ENCODE measurements at places on chromosomes 13 and 19.

DNA sequence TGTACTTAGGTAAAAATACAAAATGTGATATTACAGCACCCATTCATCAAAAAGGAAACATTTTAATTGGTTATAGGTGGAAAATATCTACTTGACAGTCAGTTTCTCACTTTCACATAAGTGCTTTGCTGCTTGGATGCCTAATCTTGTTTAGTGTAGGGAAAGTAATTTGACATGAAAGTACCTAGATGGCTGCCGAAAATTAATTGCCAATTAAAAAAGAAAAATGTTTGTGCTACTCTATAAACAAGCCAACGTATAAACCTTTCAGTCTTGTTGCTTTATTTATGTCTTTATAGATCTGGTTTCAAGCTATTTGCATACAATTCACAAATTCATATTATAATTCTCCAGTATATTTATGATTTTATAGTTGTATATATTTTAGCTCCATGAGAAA is 729.9 kb downstream of the DACH1 start:
- DNase-seq = no peak

DNA sequence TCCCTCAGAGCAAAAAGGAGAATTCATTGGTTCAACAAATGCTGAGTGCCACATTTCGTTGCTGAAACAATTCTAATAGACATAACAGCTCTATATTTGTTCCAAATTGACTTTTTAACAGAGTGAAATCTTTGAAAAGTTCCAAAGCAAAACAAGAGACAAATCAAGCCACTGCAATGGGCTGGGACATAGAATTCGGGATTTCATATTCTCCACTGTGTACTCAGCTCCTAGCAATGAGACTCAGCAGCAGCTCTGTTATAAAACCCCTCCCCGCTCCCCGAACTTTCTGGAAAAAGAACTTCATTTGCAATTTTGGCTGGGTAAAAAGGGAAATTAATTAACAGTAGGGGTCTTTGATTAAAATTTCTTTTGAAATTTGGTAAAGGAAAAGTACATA is 11.3 kb downstream of the RFX2 start:
- DNase-seq = no peak

- DNase-seq = peak; percentile 55
Measured at GRCh38 chr13:42396501-42396900, 124.5 kb downstream of the AKAP11 start.

DNA sequence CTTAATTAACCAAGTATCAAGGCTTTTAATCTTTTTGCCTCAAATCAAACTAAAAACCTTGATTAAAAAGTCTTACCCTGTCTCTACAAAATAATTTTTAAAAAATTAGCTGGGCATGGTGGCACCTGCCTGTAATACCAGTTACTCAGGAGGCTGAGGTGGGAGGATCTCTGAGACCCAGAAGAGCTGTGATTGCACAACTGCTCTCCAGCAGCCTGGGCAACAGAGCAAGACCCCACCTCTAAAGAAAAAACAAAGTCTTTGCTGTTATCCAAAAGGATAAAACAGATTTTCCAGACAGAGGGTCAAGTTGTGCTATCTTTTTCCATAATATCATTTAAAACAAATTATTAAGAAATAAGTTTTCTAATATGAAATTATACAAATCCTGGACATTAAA is 26.8 kb upstream of the CEBPG start:
- no peak for DNase-seq

DNA sequence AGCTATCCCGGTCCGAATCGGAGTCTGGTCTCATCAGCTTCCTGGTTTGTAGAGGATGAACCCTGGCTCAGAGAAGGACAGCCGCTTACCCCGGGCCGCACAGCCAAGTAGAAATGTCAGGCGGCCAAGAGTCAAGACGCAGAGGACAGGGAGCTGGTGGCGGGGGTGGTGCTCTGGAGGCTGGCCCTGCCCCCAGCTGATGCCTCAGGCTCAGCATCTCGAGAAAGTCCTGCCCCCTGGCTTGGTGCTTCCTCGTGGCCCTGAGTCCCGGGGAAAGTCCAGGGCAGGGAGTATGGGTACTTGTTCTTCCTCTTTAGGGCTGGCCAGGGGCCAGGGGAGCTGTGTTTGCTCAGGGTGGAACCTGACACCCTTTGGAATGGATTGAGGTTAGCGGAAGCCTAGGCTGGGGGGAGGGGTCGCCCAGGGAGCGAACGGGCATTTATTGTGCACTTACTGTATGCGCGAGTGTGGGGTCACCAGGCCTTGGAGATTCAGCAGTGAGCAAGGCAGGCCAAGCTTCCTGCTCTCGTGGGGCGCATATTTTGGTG is 2.2 kb downstream of the TJP3 start:
- no peak for DNase-seq

GRCh38 chr19:40750874-40751537 is at the start of gene SNRPA:
SNRPA (plus strand) TSS chr19:40751203; CDS start chr19:40751409, 206 bp downstream.
- DNase-seq = peak; percentile 97

DNA sequence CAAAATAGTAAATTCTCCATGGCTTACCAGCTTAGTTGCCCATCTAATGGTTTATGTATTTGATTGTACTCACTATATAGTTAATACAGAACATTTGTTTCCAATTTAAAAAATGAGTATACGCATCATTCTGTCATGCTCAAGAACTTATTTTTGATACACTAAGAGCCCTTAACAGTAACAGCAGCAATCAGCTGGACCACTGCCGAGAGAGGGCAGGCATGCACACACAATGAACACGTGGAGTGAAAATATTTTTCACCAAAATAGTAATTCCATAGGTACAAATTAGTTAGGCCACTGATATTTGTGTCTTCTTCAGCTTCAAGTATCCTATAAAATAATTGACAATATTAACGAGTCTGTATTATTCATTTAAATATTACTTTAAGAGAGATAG is 109.9 kb downstream of the KLF12 start:
- no peak for DNase-seq

DNA sequence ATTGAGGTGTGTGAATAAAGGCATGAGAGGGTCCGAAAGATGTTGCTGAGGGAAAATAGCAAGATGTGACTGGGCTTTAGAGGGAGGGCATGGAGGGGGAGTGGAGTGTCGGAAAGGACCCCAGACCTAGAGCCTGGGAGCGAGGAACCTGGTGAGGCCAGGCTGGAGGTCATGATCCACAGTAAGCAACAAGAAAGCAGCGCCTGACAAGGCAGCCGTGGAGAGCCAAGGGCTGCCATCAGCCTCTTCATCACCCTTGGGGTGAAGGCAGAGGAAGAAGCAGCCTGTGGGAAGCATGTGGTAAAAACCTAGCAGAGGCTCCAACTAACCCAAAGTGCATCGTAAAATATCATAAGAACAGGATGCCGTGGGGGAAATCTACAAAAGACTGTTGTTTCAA is 162.8 kb upstream of the SOX1 start:
- DNase-seq = no peak

DNA sequence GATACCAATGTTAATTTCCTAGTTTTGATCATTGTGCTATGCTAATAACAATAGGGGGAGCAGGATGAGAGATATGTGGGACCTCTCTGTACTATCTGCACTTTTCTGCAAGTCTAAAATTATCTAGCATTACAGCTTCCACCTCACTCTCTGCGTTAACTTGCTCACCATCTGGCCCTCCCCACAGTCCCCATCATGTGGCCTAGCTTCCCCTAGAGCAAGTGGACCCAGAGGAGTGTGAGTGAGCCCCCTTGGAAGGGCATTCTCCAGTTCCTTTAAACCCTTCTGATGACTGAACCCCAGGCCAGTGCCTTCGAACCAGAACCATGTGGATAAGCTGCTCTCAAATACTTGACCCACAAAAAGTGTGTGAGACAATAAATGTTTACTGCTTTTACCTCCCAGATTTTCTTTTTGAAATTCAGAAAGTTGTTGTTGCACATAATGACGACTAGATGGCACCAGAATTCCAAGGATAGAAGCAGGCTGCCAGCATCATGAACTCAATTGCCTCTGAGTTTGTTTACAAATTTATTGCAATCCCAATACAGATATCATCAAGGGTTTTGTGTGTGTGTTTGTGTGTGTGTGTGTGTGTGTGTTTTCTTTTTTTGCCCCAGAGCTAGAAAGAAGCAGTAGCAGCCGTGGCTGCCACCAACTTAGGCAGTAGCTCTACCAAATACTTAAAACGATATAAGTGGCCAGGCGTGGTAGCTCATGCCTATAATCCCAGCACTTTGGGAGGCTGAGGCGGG is 49.0 kb upstream of the ZNF780A start:
- DNase-seq = no peak

GRCh38 chr13:105638426-105638825 is 897.0 kb downstream of the EFNB2 start:
- no peak for DNase-seq

DNA sequence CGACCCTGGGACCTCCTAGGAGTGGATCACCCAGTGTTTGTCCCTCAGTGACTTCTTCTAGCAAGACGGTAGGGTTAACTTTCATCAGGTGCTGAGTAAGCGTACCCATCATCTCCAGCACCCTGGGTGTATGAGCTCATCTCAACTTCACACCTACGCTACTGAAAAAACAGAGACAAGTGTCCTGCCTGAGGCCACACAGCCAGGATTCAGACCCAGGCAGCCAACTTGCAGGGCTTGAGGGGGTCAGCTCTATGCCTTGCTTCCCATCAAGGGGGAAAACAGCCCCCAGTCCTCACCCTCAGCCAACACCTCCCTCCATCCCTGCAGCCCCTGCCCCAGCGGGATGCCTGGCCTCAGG is 4.6 kb downstream of the TLE2 start:
- DNase-seq = no peak

GRCh38 chr13:49464621-49465325 is 20.7 kb downstream of the SETDB2 start:
- no peak for DNase-seq

- DNase-seq = no peak
Measured at GRCh38 chr13:47256618-47257017, 359.8 kb upstream of the HTR2A start.

DNA sequence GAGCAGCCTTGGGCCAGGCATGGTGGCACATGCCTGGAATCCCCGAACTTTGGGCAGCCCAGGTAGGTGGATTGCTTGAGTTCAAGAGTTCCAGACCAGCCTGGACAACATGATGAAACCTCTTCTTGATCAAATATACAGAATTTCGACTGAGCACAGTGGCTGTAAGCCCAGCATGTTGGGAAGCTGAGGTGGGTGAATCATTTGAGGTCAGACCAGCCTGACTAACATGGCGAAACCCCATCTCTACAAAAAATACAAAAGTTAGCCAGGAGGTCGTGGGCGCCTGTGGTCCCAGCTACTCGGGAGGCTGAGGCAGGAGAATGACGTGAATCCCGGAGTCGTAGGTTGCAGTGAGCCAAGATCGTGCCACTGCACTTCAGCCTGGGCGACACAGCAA is 8.0 kb upstream of the NLRP7 start:
- DNase-seq = no peak

GRCh38 chr19:55264531-55264930 is 5.7 kb upstream of the PPP6R1 start:
- no peak for DNase-seq

GRCh38 chr13:111278258-111278657 is 42.2 kb upstream of the TEX29 start:
- DNase-seq = no peak

DNA sequence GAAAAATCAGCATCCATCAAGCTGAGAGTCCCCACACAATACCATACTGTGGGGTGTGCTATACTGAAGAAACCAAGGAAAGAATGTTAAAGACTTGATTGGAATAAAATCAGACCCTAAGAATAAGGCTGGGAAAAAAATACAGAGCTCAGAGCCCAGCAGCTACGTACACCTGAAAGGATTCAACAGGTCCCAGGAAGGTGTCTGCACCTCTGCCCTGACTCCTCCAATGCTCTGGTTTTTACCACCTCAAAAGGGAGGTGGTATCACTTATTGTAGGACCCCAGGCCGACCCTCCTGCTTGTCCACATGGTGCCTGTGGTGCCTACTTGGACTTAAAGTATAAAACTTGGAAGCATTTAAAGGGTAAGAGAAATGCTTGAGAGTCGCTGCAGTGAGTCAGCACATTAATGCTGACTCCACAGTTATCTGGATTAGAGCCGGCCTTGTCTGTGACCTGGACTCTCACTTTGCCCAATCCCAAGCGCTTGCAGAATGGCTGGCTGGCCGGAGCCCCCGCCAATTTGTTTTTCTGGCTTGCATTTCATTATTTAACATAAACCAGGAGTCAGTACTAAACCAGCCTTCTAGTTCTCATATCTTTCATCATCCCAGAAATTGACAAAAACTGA is 110.1 kb downstream of the FGF14 start:
- no peak for DNase-seq

DNA sequence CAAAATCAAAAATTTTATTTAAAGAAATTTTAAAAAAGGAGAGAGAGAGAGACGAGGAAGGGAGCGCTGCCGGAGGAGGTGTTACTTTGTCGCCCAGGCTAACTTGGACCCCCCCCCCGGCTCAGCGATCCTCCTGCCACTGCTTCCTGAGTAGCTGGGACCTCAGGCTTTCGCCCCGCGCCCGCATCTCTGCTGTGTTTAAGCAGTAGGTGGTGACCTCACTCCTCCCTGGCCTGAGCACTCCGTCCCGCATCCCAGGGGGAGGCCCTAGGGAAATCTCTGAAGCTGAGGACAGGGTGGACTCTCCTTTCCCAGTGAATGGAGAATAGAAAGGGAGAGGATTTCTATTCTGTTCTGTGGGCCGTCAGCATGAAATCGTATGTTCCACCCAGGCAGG is 485 bp upstream of the ZNF845 start:
- no peak for DNase-seq

- DNase-seq = no peak
Measured at GRCh38 chr13:46948338-46948737, 51.5 kb upstream of the HTR2A start.

- no peak for DNase-seq
Measured at GRCh38 chr13:109680288-109680687, 106.1 kb downstream of the IRS2 start.

GRCh38 chr13:107271227-107271626 is 703.3 kb upstream of the ARGLU1 start:
- no peak for DNase-seq

GRCh38 chr13:84362777-84363176 is 480.5 kb upstream of the SLITRK1 start:
- DNase-seq = no peak
